OCI-M1 (cell line): ENCODE measurements at places on chromosomes 13 and 19.

GRCh38 chr19:28171983-28172382 is 1041.0 kb downstream of the UQCRFS1 start:
- DNase-seq: no peak

- no peak for DNase-seq
Measured at GRCh38 chr13:33445476-33445875, 159.9 kb upstream of the STARD13 start.

- peak; percentile 99 for DNase-seq
Measured at GRCh38 chr19:54162241-54162805, 2.8 kb upstream of the LENG1 start.

DNA sequence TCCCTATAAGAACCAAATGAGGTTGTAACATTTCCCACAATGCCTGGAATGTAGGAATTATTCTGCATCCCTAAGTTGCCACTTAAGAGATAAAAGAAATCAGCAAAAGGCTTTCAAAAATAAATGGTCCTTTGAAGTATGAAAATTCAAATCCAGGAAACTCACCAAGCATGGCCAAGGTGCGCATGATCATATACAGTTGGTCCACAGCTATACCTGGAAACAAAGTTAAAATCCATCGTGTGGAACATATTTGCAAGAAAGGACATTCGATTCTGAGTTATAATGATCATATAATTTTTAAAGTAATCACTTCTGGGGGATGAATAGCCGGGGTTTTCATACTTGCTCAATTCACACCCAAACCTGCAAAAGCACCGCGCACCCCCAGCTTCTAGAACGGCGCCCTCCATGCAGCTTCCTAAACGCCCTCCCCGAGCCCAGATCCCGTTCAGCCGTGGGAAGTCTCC is 525 bp downstream of the CARS2 start:
- DNase-seq: peak; percentile 28

- DNase-seq: no peak
Measured at GRCh38 chr19:29576761-29577648, 29.1 kb upstream of the POP4 start.
